ENCODE measurements at places on chromosomes 11 and 22. TPM values are rescaled to one million over a fixed set of nuclear protein-coding genes. Genes with fewer than 3 reads are reported as not detected.
A peak's percentile ranks its signal among the peaks of the same experiment; 100 is the strongest.

DNA sequence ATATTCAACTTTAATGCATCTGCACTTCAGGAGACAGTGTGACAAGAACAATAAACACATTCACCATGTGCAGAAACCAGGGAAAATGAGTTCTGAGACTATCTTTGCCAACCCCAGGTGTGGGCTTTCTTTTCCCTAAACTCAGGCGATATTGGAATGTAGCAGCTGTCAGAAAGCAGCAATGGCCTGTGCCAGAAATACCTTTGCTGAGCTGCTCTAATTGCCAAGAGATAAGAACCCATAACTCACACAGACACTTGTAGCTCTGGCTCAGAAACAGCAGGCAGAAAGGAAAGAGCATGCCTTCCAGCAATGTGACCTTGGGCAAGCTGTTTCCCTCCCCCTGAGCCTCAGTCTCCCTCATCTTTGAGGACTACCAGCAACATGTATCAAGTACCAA lies 77.6 kb downstream of the PLEKHA7 start:
- no peak for DNase-seq
- no peaks in the 10 kb centered on the region for H3K27me3 ChIP-seq
- no peak overlapping the region for H3K27ac ChIP-seq
- no peak overlapping the region for H3K4me3 ChIP-seq
- no peaks in the 10 kb centered on the region for H3K36me3 ChIP-seq

Gene PDE2A
- 85.9 TPM for total RNA-seq

Gene OR6M1
- not detected for total RNA-seq

DNA sequence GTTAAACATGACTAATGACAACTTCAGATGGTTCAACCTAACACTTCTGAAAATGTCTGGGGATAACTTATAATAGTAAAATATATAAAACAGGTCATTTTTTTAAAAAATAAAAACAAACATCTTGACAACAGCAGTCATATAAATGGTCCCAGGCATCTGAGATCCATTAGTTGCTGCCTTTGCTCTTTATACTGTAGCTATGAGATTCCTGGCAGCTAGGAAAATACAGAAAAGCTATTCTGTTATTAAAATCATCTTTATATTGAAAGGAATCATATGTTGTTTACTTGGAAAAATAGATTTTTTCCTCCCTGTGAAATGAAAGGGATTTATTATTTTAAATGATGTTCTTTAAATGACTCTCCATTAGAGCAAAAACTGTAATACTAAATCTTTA lies 55.7 kb upstream of the DEUP1 start:
- no peaks in the 10 kb centered on the region for H3K27me3 ChIP-seq
- H3K36me3 ChIP-seq, result no peaks in the 10 kb centered on the region
- no peak for DNase-seq
- no peak overlapping the region for H3K4me3 ChIP-seq
- no peak overlapping the region for H3K27ac ChIP-seq
- no peaks in the 10 kb centered on the region for H3K4me1 ChIP-seq

Gene CSNK2A3
- 1.0 TPM for total RNA-seq

Gene TREH
- total RNA-seq, result not detected

DNA sequence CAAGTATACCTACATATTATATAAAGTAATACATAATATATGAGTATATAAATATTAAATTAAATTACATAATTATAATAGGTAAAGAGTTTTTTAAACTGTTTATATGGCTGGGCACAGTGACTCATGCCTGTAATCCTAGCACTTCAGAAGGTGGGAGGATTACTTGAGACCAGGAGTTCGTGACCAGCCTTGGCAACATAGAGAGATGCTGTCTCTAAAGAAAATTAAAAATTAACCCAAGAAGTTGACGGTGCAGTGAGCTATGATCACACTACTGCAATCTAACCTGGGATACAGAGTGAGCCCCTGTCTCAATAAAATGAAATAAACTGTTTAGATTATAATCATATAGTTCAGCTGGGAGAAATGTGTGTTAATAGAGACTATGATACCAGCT lies 363.0 kb downstream of the DDX10 start:
- DNase-seq, result no peak
- H3K4me3 ChIP-seq, result no peak overlapping the region
- no peaks in the 10 kb centered on the region for H3K27me3 ChIP-seq
- no peak overlapping the region for H3K27ac ChIP-seq
- no peaks in the 10 kb centered on the region for H3K4me1 ChIP-seq

GRCh38 chr22:39456522-39457197 lies at the start of gene MGAT3:
Gene MGAT3 (plus strand): TSS chr22:39457012. CDS start chr22:39487348, 30,336 bp downstream.
- H3K27me3 ChIP-seq, result peaks cover 4% of the 10 kb centered on the region
- H3K4me3 ChIP-seq, result peak within 1 kb of the TSS; percentile 44
- peaks cover 7% of the 10 kb centered on the region for H3K4me1 ChIP-seq
- no peak for DNase-seq

Gene KLHDC7B
- 0.33 TPM for total RNA-seq

Gene FAM111B
- total RNA-seq, result 0.66 TPM

DNA sequence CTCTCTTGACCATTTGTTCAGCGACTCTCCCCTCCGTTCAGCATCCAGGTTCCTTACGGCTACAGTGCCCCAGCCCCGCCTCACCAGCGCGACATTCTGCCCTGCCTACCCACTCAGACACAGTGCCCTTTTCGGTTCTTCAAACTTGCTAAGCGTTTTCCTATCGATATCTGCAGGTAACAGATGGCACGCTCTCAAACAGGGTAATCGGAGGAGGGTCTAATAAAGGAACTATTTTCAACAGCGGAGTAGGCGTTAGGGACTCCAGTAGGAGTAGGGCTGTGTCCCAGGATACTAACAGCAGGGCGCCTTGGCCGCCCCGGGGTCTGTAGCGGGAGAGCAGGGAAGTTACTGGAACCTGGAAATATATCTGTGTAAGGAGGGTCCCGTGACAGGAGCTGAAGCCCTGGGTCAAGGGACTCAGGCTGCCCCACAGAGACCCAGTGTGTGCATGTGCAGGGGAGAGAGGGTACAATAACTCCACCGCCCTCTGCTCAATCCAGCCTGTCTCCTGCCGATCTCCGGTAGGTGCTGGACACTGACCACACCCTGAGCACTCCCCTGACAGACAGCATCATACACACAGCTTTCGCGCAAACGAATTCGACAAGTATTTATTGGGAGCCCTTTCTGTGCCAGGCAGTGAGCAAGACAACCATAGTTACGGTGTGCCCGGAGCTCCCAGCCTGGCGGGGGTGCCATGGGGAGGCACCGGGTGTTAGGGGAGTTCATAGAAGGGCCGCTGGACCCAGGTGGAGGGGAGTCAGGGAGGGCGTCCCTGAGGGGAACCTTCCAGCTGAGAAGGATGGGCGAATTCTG lies 2.1 kb downstream of the KLHL35 start:
- peak overlapping the region; percentile 53 for H3K4me3 ChIP-seq
- no peaks in the 10 kb centered on the region for H3K36me3 ChIP-seq
- peaks cover 10% of the 10 kb centered on the region for H3K4me1 ChIP-seq
- no peak for DNase-seq
- H3K27ac ChIP-seq, result no peak overlapping the region

DNA sequence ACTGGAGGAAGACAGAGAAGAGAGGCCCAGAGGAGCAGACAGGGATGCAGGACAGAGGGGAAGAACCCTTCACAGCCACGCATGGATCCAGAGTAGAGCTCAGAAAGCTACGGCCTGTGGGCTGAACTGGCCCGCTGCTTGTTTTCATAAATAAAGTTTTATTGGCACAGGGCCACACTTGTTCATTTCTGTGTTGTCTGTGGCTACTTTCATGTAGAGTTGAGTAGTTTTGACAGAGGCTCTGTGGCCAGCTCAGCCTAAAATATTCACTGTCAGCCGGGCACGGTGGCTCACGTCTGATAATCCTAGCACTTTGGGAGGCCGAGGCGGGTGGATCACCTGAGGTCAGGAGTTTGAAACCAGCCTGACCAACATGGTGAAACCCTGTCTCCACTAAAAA lies 26.2 kb upstream of the GAL start:
- H3K4me3 ChIP-seq, result no peak overlapping the region
- H3K27me3 ChIP-seq, result no peaks in the 10 kb centered on the region
- DNase-seq, result no peak
- H3K36me3 ChIP-seq, result no peaks in the 10 kb centered on the region
- H3K27ac ChIP-seq, result peak overlapping the region; percentile 73

- no peaks in the 10 kb centered on the region for H3K36me3 ChIP-seq
- H3K27me3 ChIP-seq, result no peaks in the 10 kb centered on the region
- H3K4me1 ChIP-seq, result no peaks in the 10 kb centered on the region
- DNase-seq, result no peak
- H3K4me3 ChIP-seq, result no peak overlapping the region
- no peak overlapping the region for H3K27ac ChIP-seq
These were observed 23.5 kb downstream of the TENM4 start for GRCh38 chr11:79417069-79417920.

Gene UPB1
- total RNA-seq, result 0.44 TPM

Gene BIRC3
- 2.6 TPM for total RNA-seq

- no peaks in the 10 kb centered on the region for H3K36me3 ChIP-seq
- no peaks in the 10 kb centered on the region for H3K4me1 ChIP-seq
- no peak overlapping the region for H3K4me3 ChIP-seq
- no peak for DNase-seq
These were observed 8.8 kb upstream of the CUL5 start for GRCh38 chr11:107999759-108000455.

Gene ZBTB16
- total RNA-seq, result 271 TPM

DNA sequence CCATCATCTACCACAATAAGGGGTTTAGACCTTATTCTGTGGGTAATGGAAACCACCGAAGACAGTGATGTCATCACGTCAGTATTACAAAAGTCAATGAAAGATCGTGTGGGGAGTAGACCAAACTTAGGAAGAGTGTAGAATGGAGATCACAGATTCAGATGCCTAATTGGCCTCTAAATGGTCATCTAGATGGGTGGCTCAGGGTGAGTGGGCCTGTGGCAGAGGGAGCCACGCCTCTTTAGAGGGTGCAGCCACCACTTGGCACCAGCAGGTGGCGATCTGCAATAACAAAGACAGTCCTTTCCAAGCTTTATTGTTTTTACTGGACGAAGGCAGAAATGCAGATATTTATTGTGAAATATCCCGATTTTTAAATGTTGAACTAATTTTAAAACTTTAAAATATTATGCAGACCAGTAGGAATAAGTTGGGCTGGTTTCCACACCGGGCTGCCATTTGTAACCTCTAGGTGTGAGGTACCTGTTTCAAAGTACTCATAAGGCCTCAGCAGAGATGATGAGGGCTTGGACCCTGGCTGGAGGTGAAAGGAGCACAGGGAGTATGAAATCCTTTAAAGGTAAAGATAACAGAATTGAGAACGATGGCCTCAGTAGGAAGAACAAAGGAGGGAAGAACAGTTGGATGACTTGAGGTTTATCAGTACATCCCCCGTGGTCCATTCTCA lies 222.0 kb downstream of the DBX1 start:
- H3K4me3 ChIP-seq, result no peak overlapping the region
- no peaks in the 10 kb centered on the region for H3K36me3 ChIP-seq
- peak overlapping the region; percentile 57 for H3K27ac ChIP-seq
- H3K4me1 ChIP-seq, result peaks cover 4% of the 10 kb centered on the region

Gene IFITM10
- 1.4 TPM for total RNA-seq

- no peak overlapping the region for H3K4me3 ChIP-seq
- H3K4me1 ChIP-seq, result no peaks in the 10 kb centered on the region
- no peaks in the 10 kb centered on the region for H3K36me3 ChIP-seq
- H3K27ac ChIP-seq, result no peak overlapping the region
- no peaks in the 10 kb centered on the region for H3K27me3 ChIP-seq
- no peak for DNase-seq
These were observed 695.3 kb downstream of the KCNA4 start for GRCh38 chr11:29321293-29322132.

Gene APOL3
- total RNA-seq, result 101 TPM

GRCh38 chr11:45477588-45477987 lies 187.8 kb downstream of the CHST1 start:
- H3K27ac ChIP-seq, result no peak overlapping the region
- DNase-seq, result no peak
- H3K27me3 ChIP-seq, result peaks cover 8% of the 10 kb centered on the region
- H3K36me3 ChIP-seq, result no peaks in the 10 kb centered on the region
- no peak overlapping the region for H3K4me3 ChIP-seq
- no peaks in the 10 kb centered on the region for H3K4me1 ChIP-seq

- H3K27me3 ChIP-seq, result no peaks in the 10 kb centered on the region
- H3K4me3 ChIP-seq, result no peak overlapping the region
- H3K36me3 ChIP-seq, result no peaks in the 10 kb centered on the region
- peak overlapping the region; percentile 78 for H3K27ac ChIP-seq
These were observed 10.9 kb downstream of the ACO2 start for GRCh38 chr22:41479671-41480396.

- H3K27me3 ChIP-seq, result peaks cover 4% of the 10 kb centered on the region
- no peaks in the 10 kb centered on the region for H3K4me1 ChIP-seq
- H3K4me3 ChIP-seq, result no peak overlapping the region
- no peaks in the 10 kb centered on the region for H3K36me3 ChIP-seq
- no peak for DNase-seq
These were observed 75.2 kb downstream of the DHCR7 start for GRCh38 chr11:71372693-71373657.

DNA sequence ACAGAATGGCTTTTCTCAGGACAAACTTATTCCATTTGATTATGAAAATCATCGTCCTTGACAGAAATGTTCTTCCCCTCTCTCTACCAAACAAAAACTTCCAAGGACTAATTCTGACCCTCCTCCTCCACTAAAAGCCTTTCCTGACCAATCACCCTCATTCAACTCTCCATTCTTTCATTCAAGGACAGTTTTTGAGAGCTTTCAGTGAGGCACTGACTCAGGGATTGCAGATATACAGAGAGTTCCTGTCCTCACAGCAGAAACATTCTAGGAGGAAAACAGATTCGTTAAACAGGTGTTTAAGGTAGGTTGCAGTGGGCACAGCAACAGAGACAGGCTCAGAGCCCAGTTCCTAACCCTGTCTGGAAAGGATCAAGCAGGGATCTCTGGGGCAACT lies 41.5 kb downstream of the OR4D9 start:
- no peak overlapping the region for H3K27ac ChIP-seq
- no peaks in the 10 kb centered on the region for H3K36me3 ChIP-seq
- DNase-seq, result no peak
- no peaks in the 10 kb centered on the region for H3K27me3 ChIP-seq
- no peaks in the 10 kb centered on the region for H3K4me1 ChIP-seq

GRCh38 chr11:63621071-63621470 lies 6.8 kb upstream of the PLAAT3 start:
- H3K27me3 ChIP-seq, result no peaks in the 10 kb centered on the region
- no peak for DNase-seq
- peak overlapping the region; percentile 27 for H3K27ac ChIP-seq
- H3K36me3 ChIP-seq, result no peaks in the 10 kb centered on the region

DNA sequence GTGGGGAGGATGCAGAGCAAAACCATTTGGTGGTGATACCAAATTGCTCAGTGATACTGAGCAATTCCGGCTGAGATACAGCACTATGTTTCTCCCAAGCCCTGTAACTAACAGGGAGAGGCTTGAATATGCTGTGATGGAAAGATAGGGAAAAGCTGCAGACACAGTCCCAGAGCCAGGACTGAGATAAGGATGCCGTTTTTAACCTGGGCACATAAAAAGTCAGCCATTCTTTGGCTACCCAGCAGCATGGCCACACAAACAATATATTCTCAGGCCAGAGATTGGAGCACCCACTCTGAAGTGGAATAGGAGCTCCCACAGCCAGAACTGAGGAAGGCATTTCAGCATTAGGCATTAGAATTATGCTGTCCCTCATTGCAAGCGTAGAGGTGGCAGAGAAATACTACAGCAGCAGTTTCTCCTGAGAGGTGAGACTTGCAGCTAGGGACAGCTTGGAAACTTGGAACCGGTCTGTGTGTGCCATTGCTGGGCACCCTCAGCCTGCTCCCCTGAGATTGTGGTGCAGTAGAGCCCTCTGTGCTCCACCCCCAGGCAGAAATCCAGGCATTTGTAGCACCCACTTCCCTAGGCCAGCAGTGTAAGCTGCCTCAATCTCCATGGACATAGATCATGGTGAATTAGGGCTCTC lies 346.5 kb downstream of the TMEM135 start:
- DNase-seq, result no peak
- no peak overlapping the region for H3K4me3 ChIP-seq
- no peaks in the 10 kb centered on the region for H3K4me1 ChIP-seq
- no peak overlapping the region for H3K27ac ChIP-seq

All from breast epithelium (tissue), 4 donors.